Peyer's patch (tissue), 4 donors: ENCODE measurements at places on chromosomes 1 and 21. TPM values are rescaled to one million over a fixed set of nuclear protein-coding genes. Genes with fewer than 3 reads are reported as not detected.

TXNIP gene
- 1,366 TPM for total RNA-seq

F3 gene
- total RNA-seq, result 445 TPM

OR6K3 gene
- total RNA-seq, result not detected

- DNase-seq, result no peak
Observed at GRCh38 chr1:107413951-107414350, 273.1 kb downstream of the NTNG1 start.

DNA sequence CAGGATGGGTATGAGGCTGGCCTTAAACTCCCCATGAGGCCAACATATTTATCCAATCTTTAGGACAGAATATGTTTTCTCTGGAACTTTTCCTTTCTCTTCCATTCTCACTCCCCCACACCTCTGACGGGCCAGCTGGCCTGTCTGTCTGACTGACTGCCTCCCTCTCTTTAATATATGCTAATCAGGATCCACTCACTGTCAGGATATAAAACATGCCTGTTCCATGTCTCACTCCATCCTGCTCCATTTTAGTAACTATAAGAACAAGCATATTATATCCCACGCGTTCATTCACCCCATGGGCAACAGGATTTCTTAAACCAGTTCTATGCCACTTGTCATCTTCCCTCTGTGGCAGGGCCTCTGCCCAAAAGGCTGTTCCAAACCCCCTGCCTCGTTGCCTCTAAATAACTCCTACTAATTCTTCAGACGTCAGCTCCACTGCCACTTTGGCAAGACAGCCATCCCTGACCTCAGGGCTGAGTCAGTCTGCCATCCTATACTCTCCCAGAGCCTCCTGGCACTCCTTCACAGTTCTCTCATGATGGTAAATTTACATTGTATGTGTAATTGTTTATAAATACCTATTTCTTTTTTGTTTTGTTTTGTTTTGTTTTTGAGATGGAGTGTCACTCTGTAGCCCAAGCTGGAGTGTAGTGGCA is 84.3 kb upstream of the SPATA6 start:
- DNase-seq, result no peak

GRCh38 chr21:28298251-28298672 is 694.4 kb downstream of the LTN1 start:
- DNase-seq, result no peak

- DNase-seq, result no peak
Observed at GRCh38 chr1:31483012-31483946, 70.3 kb downstream of the SERINC2 start.
